Stimulated activated CD4-positive, alpha-beta T cell treated with anti-CD3 and anti-CD28 coated beads, Interleukin-1b, Interleukin-23, amount 100 ng/mL, for 48 hours (primary cell): ENCODE measurements at places on chromosomes 6 and 20.

GRCh38 chr20:44695674-44696300, 19.4 kb upstream of the CCN5 start:
- no peak for DNase-seq

DNA sequence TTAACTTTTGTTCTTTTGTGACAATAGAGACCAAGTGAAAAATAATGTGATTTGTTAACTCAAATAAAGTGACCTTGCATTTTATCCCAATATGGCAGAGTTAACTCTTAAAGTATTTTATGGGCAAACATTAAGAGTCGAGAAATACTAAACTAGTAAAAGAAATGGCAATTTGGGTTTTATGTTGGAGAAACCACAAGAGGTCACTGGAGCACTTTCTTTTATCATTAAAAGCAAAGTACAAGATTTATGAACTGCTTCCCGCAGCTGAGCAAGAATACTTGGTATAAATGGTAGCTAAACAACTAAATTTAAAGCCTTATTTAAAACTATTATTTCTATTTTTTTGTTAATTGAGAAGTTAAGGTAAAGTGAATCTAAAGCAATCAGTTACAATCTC, 33.5 kb upstream of the MCM9 start:
- DNase-seq, result no peak

DNA sequence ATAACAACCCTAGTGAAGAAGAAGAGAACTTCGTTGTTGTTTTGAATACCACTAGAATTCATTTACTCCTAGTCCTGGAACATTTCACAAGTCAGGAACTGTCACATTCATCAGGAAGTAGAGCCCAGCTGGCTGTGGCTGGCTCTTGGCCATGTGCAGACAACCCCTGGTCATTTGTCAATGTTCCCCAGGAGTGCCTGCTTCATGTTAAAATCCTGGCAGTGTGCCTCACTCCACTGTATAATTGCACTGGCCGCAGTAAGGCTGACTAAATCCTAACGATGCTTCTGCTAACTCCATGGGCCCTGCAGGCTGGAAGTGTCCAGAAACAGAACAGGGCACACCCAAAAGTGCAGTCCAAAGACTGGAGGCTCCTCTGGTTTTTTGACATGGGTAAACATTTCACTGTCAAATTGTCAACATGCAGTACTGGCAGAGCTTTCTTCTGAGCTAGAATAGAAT, 41.5 kb upstream of the ADGRF1 start:
- no peak for DNase-seq

GRCh38 chr6:157030755-157031154, 253.6 kb downstream of the ARID1B start:
- DNase-seq, result no peak

DNA sequence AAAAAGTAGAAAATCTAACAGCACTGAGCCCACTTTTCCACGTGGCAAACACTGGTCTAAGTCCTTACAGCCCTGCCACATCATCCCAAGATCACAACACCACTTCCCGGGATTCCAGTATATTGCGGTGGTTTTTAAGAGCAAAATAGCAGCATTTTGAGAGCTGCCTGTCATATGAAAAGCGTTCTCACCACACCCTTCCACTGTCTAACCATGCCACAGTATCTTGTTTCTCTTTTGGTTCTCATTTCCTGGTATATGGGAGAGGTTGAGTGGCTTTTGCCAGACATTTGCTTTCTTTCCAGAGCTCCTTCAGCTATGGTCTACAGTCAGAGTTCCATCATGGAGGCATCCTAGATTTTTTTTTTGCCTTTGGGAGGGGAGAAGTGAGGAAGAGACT, 243.0 kb downstream of the TSHZ2 start:
- peak; percentile 5 for DNase-seq

DNA sequence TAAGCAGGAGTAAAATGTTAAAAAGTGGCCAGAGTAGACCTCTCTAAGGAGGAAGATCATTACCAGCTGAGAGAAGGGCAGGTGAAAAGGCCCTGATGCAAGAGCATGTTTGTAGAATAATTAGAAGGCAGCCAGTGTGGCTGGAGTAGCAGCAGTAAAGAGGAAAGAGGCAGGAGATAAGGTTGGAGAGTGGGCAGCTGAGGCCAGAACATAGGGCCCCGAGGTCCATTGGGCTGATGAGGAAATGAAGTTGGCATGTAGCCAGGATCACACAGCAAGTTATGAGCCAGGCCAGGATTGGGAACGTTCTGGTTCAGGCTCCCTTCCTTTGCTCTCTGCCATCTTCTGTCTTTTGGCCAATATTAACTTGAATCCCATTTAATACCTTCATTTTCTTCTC, 51.6 kb downstream of the RALY start:
- DNase-seq, result no peak

DNA sequence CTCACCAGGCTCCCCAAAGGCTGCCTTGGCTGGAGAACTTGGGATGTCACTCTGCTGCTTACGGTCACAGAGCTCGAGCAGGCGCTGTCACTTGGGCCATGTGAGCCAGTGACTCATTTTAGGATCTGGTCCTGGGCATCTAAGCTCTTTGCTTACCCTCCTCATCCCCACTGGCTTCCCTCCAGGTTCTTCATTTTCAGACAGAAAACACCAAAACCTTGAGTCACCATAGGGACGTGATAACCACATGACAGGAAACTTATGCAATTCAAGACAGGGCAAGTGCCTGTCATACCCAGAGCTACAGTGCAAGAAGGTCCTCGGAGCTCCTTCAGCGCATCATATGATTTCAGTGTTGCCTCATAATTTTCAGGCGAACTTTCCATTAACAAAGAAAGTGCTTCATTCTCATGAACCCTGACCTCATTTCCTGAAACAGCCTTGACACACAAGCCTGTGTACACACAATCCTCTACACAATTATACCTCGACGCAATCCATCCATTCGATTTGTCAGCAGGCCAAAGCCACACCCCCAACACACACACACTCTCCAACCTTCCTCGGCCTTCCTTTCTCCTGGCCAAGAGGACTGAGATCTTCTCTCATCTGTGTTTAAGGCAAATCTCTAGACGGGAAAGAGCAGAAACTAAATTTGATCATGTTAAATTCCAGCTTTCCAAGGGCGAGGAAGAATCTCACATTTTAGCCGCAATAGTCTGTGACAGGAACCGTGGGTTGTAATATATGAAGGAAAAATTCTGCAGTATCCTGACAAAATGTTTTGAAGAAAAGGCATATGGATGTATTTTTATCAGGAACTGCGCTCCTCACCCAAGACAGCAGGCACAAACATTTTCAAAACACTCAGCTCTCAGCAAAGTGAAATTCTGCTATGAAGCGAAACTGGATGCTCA, 25.3 kb downstream of the TBC1D7 start:
- peak; percentile 72 for DNase-seq

GRCh38 chr6:144394210-144394609, 109.1 kb downstream of the UTRN start:
- DNase-seq, result no peak
